ENCODE measurements at places on chromosomes 11 and 22.

GRCh38 chr11:120212926-120213325 is 2.1 kb downstream of the OAF start:
- DNase-seq = no peak

DNA sequence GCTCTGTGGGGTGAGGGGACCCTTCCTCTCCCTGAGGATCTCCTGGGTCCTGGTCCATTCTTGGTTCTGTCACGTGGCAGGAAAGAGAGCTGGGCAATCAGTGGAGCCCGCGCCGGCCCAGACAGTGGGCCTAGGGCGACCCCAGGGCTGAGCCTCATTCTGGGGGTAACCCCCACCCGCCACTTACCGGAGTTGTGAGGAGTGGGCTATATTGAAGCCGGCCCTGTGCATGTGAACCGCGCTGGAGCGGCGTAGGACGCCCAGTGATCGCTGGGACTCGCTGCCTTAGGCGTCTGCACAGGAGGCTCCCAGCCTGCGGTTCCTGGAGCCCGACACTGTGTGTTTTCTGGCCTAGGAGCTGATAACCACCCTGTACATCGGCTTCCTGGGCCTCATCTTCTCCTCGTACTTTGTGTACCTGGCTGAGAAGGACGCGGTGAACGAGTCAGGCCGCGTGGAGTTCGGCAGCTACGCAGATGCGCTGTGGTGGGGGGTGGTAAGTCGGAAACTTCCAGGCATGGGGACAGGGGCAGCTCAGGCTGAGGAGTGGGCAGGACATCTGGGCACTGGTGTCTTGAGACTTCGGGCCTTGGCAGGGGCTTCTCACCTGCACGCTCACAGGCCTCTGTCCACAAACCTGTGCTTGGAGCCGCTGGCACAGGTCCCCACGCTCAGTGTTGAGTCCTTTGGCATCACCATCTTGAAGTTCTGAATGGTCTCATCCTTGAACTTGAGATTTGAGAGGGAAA is 127.1 kb downstream of the KCNQ1OT1 start:
- DNase-seq = no peak

- DNase-seq = no peak
Observed at GRCh38 chr11:62930157-62930556, 9.0 kb upstream of the CHRM1 start.

DNA sequence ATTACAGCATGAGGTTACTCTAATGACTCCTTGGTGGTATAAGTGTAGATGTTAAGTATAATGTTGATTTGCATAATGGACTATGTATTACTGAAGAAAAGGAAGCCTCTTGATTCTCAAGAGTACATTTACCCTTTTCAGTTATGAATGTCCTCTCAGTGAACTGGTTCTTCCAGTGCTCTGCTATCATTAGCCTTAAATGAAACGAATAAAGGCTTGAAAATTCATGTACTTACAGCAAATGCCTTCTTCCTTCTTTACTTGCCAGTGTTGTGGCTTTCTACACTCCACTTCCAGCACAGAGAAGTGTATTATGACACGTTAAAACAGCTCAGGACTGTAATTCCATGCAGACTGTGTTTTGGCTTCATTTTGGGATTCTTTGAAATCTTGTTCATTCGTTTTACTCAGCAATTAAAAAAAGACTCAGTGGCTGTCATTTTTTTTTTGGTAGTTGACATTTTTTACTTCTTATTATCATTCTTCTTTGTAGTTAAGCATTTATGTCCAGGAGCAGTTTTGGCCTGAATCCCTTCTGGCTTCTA is 96.9 kb downstream of the MTMR3 start:
- DNase-seq = no peak

- no peak for DNase-seq
Observed at GRCh38 chr22:35525687-35526332, 14.8 kb upstream of the RASD2 start.

- DNase-seq = no peak
Observed at GRCh38 chr22:49956914-49957825, 3.4 kb upstream of the PIM3 start.
